ENCODE measurements at places on chromosomes 7 and 10.

DNA sequence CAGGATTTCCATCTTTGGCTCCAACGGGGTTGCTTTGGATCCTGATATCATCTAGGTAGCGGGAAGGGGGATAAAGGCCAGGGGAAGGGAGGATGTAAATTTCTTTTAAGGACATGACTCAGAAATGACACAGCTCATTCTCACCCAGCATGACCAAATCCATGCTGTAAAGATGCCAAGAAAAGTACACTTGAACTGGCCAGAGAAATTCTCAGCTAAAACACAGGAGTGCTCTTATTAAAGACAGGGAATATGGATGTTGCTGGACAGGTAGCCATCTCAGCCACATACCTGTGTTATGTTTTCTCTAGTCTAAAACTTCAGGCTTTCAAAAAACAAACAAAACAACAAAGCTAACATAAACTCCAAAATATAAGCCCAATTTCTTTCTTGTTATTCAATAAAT, 68.3 kb downstream of the NAMPT start:
- no peak for DNase-seq

GRCh38 chr10:78470267-78471103, 436.8 kb downstream of the RPS24 start:
- DNase-seq, result no peak

- DNase-seq, result no peak
Observed at GRCh38 chr10:4125776-4126175, 340.8 kb upstream of the KLF6 start.

- no peak for DNase-seq
Observed at GRCh38 chr10:27245836-27246235, 5.2 kb upstream of the ACBD5 start.

DNA sequence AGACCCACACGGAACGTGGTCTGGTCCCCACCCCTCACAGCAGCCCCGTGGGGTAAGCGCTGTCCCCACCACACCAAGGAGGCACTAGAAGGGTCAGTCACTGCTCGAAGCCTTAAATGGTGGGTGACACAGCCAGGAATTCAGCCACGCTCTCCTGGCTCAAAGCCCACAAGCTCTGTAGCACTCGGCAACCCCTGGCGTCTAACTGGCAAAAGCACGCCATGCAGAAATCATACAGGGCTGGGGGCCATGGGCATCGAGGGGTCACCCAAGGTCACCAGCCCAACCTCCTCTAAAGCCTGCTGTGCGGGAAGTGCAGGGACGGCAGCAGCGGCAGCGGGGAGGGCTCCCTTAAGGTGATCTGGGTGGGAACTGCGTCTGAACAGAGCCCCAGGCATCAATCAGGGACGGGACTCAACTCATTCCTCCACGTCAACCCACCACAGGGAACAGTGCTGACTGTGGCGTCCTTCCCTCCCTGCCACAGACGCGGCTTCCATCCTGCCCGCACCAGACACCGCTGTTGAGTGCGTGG, 7.8 kb downstream of the GPER1 start:
- no peak for DNase-seq

GRCh38 chr10:79132681-79133381, 64.1 kb downstream of the ZMIZ1 start:
- DNase-seq, result no peak

GRCh38 chr7:78765943-78766729, 687.3 kb downstream of the MAGI2 start:
- no peak for DNase-seq

DNA sequence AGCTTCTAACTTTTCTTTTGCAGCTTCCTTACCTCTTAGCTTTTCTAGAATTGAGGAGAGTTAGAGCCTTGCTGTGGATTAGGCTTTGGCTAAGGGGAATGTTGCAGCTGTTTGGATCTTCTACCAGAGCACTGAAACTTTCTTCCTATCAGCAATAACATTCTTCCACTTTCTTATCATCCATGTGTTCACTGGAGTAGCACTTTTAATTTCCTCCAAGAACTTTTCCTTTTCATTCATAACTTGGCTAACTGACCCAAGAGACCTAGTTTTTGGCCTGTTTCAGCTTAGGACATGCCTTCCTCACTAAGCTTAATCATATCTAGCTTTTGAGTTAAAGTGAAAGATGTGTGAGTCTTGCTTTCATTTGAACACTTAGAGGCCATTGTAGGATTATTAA, 19.6 kb downstream of the MINPP1 start:
- no peak for DNase-seq

GRCh38 chr10:49666685-49667084, 12.8 kb upstream of the C10orf53 start:
- no peak for DNase-seq

GRCh38 chr7:3897430-3898372, 596.6 kb downstream of the SDK1 start:
- no peak for DNase-seq

- DNase-seq, result no peak
Observed at GRCh38 chr10:14653271-14654161, 121.2 kb downstream of the FAM107B start.

DNA sequence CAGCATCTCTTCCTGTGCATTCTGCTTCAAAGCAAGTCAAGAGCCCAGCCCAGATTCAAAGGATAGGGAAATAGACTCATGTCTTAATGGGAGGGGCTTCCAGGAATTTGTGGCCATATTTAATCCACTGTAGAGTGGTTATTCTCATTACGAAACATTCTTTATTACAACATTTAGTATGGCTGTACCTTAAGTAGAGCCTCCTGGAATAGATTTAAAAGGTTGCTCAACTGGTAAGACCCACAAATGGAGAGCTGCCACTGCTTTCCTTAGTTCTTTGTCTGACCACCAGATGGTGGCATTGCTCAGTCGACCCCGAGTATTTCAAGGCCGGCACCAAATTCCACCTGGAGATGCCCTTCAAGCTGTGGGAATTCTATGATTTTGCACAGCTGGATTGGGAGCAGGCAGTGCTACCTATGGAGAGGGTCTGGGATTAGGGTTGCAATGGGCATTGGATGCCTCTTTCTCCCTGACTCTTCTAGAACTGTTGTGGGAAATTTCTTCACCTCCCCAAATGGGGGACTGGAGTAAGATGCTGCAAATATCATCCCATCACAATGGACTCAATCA, 102.2 kb downstream of the RBM20 start:
- DNase-seq, result no peak

DNA sequence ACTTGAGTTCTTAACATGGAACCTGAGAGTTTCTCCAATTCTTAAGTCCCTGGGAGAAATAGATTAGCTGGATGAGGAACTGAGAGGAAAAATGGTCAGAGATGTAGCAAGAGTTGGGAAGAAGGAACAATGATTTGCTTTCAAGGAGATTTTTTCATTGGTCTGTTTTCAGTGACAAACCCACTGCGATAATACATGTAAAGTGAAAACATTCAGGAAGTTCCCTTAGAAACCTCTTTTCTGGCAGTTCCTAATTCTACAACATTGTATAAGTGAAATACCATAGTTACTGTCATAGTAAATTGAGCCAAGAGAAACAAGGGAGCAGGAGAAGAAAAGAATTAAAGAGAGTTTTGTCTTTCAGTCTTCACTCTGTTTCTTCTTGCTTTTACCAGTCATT, 12.1 kb upstream of the MAGI2 start:
- no peak for DNase-seq

DNA sequence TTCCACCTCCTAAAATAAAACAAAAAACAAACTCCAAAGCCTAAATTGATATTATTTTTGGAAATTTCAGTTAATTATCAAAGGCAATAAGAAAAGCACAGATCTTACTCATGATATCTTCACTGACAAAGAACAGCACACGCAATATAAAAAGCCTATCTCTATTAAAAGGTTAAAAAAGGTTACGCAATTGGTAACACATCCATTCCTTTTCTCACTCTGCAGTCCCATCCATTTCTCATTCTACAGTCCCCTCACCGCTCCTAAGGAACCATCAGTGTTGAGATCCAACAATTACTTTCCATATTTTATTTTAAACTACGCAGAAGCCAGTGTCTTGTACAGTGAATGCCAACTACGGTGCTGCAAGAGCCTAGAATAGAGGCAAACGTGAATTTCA, 1.3 kb downstream of the SEC61G start:
- no peak for DNase-seq

DNA sequence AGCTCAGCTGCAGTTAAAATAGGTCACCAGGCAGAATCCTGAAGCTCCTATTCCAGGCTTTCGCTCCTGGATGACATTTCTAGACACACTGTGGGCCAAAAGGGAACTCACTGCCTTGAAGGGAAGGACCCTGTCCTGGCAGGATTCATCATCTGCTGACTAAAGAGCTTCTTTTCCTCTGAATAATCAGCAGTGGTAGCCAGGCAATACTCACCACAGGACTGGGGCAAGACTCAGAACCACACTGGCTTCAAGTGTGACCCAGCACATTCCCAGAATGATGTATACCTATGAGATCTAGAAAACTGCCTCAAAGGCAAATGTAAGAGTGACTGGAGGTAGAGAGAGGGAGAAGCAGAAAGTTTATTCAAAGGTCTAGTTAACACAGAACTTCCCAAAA, 29.5 kb upstream of the EBF3 start:
- DNase-seq, result no peak

- peak; percentile 19 for DNase-seq
Observed at GRCh38 chr7:134865001-134865845, 85.8 kb downstream of the CALD1 start.

- DNase-seq, result no peak
Observed at GRCh38 chr10:22852712-22853353, 75.0 kb upstream of the ARMC3 start.

DNA sequence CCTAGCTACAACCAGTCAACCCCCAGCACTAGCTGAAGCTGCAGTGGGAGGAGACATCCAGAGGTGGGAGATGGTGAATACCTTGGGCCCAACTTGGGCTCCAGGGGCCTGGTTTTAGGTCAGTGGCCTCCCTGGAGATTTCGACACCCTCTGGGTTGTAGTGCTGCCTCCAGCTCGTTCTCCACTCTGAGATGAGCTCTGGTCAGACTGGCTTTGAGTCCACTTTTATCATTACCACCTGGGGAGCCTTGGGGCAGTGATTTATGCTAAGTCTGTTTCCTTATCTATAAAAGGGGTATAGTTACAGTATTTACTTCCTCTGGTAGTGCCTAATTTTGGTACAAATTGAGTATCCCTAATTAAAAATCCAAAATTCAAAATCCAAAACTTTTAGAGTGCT, 22.8 kb downstream of the PPIA start:
- no peak for DNase-seq

DNA sequence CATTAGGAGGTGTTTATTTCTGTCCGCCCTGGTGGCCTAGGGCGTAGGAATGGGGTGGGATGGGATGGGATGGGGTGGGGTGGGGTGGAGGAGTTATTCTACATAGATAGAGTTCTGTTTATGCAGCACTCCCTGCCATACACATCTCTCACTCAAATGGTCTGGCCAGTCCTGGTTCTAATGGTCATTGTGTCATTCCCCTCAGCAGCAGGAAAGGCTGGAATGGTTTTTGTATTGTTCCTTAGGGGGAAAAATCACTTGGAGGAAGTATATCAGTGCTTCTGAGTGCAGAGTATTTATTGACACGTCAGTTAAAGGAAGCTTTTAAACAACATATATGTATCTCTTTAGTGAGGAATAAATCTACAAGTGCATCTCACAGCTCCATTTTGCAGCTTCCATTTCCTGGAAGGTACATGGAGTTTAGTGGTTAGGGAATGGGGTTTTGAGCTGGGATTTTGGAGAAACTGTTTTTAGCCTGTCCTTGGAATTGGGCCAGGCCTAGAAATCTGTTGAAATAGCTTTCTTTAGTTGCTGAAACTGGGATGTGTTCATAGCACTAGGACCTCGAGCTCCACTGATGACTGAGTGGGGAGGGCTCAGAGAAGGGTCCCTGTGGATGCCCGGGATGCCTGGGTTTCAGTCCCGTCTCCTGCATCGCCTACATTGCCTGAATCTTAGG, 8.3 kb downstream of the TSPAN14 start:
- no peak for DNase-seq

DNA sequence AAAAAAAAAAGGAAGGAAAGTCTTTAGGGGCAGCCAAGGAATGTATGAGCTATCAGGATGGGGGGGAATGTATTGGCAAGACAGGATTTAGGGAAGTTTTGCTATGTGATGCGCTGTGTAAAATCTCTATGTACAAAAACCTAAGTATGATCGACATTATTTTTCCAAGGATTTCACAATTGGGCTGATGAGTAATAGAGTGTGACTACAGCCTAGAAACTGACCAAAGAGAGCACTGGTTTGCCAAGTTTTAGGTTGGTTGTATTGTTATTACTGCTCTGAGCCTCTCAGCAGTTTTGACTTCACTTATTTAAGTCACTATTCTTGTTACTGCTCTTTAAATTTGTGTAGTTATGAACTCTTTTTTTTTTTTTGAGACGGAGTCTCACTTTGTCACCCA, 107.3 kb downstream of the NRCAM start:
- DNase-seq, result no peak

DNA sequence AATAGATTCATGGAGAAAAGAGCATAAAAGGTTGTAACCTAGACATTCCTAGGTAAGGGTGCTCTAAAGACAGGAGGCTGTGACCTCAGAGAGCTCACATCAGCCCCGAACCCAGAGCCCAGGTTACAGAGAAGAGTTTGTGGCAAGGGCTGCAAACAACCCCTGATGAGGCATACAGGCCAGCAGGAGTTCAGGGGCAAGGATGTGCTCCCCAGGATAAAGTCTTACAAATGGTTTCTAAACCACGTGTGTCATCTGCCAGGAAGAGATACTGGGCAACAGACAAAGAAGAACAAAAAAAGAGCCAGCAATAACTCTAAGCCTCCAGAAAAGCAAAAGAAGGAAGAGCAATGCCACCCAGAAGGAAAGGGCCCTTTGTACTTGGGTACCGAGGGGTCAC, 27.7 kb downstream of the NCAPG2 start:
- DNase-seq, result no peak

DNA sequence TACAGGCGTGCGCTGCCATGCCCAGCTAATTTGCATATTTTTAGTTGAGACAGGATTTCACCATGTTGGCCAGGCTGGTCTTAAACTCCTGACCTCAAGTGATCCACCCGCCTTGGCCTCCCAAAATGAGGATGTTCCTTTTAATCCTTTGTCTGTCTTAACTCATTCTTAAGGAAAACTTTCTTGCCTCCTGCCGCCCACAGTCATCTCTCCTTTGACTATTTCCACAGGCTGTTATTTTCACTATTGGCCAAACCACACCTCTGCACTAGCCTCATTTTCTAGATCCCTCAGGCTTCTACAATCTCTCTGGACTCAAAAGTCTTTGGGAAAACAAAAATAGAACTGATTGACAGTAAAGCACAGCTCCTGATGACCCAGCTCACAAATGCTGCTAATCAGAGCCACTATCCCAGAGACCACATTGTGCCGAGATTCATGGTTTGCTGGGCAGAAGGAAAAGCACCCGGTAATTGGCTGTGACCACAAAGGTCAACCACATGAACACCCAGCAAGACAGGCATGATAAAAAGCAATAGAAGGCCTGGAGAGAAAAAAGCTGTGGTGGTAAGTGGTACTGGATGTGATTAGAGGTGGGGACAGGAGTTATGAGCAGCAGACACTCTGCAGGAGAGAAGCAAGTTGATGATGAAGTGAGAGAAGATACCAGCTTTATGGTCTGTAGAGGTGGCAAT, 44.1 kb upstream of the ZNRF2 start:
- no peak for DNase-seq

GRCh38 chr7:73820013-73820412, 10.8 kb upstream of the CLDN4 start:
- DNase-seq, result no peak

GRCh38 chr7:106290319-106290718, 5.5 kb upstream of the NAMPT start:
- DNase-seq, result no peak
